ENCODE measurements at places on chromosomes 12 and 14. TPM values are rescaled to one million over a fixed set of nuclear protein-coding genes. Genes with fewer than 3 reads are reported as not detected.

DNA sequence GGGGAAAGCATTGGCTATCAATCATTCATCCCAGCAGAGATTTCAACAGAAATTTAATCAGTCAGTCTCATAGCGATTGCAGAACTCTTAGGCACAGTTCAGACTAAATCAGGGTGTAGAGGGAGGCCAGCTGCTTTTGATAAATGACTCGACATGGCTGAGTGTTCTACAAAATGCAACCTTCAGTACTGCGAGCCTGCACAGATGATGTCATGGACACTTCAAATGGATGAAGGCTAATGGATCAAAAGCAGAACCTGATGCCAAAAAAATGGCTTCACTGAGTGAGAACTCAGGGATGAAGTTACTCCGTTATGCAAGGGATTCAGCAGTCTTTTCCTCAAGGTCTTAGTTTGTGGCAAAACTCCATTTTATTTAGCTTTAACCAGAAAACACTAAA lies 167.3 kb downstream of the DACT1 start:
- no peak for DNase-seq

- no peak for DNase-seq
Observed at GRCh38 chr12:31566547-31566946, 24.4 kb downstream of the DENND5B start.

GRCh38 chr12:89568484-89568883 lies 42.6 kb upstream of the POC1B start:
- no peak for DNase-seq

DNA sequence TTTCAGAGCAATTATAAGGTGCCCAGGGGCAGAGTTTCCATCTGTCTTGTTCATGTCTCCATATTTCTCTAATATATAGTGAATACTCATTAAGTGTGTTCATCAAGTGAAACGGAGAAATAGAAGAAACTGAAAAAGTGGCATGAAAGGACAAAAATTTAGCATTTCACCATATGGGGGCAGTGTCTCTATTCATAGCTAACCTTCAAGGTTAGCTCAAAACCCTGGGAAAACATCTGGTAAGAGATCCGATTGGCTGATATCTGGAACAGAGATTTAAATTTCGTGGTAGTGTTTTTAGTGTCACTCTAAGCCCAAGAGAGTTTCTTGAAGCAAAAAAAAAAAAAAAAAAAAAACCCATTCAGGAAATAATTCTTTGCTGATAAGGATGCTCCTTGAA lies 367.5 kb downstream of the DAD1 start:
- DNase-seq, result no peak

GRCh38 chr12:60279221-60279620 lies 683.4 kb downstream of the SLC16A7 start:
- no peak for DNase-seq

- DNase-seq, result no peak
Observed at GRCh38 chr12:90261283-90261682, 552.6 kb upstream of the ATP2B1 start.

DNA sequence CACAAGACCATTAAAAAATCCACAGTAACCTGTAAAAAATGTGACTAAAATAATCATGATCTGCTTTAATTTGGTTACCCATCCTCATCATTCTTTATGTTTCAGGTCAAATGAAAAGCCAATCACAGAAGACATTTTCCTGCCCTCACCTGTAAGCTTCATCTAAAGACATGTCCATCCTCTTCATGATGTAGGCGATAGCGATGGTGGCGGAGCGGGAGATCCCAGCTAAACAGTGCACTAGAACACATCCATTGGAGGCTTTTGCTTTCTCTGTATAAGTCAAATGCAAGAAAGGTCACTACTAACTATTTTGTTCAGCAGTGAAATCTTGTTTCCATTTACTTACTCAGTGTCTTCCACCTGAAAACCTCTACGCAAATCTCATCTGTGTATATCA lies 82.6 kb downstream of the DUSP16 start:
- DNase-seq, result no peak

- DNase-seq, result no peak
Observed at GRCh38 chr12:19953734-19954133, 414.6 kb upstream of the PDE3A start.

- no peak for DNase-seq
Observed at GRCh38 chr12:57219993-57220754, 3.6 kb downstream of the NXPH4 start.

- DNase-seq, result no peak
Observed at GRCh38 chr12:123483602-123484248, 25.8 kb downstream of the SNRNP35 start.

DNA sequence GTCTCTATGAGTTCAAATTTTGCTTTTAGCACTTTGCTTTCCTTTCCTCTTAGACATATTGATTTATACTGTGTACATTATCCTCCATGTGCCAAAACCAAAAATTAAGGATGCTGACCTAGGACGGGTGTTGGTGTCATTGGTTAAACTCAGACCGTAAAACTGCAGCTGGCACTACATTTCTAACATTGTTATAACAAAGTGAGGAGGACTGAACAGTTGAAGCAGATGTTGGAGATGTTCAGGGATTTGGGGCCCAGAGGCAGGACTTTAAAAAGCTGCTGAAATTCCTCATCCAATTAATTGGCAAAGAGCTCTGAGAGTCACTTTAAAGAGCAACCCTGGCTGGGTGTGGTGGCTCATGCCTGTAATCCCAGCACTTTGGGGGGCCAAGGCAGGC lies 72.4 kb downstream of the TMTC1 start:
- DNase-seq, result no peak

DNA sequence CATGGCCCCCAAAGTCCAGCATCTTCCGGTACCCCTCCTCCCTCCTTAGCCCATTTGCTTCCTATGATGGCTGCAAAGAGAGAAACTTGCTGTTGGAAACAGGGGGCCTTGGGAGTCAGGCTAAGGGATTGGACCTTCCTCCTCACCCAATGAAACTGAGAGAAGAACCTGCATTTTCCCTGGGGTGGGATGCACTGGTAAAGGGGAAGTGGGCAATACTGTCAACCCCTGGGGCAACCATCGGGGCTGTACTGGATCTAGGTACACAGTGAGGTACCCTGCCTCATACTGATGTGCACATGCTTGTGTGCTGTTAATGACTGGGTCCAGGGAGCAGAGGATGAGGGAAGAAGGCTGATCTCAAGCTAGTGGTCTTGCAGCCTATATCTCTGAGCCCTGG lies 11.0 kb upstream of the JPH4 start:
- no peak for DNase-seq

TAS2R14 gene
- total RNA-seq, result 3.5 TPM

SCNN1A gene
- total RNA-seq, result 4.7 TPM

LRFN5 gene
- not detected for total RNA-seq

TSPAN11 gene
- not detected for total RNA-seq

NAB2 gene
- total RNA-seq, result 19.2 TPM

CLMN gene
- total RNA-seq, result 2.0 TPM
